ENCODE measurements at places on chromosomes 6 and 20. TPM values are rescaled to one million over a fixed set of nuclear protein-coding genes. Genes with fewer than 3 reads are reported as not detected.

- H3K27ac ChIP-seq: no peak overlapping the region
- no peak overlapping the region for H3K4me3 ChIP-seq
- DNase-seq: no peak
- no peaks in the 10 kb centered on the region for H3K4me1 ChIP-seq
- H3K27me3 ChIP-seq: no peaks in the 10 kb centered on the region
- no peaks in the 10 kb centered on the region for H3K36me3 ChIP-seq
These were observed 130.4 kb downstream of the PCSK2 start for GRCh38 chr20:17357238-17357637.

The AIF1 gene
- 35.5 TPM for total RNA-seq

DNA sequence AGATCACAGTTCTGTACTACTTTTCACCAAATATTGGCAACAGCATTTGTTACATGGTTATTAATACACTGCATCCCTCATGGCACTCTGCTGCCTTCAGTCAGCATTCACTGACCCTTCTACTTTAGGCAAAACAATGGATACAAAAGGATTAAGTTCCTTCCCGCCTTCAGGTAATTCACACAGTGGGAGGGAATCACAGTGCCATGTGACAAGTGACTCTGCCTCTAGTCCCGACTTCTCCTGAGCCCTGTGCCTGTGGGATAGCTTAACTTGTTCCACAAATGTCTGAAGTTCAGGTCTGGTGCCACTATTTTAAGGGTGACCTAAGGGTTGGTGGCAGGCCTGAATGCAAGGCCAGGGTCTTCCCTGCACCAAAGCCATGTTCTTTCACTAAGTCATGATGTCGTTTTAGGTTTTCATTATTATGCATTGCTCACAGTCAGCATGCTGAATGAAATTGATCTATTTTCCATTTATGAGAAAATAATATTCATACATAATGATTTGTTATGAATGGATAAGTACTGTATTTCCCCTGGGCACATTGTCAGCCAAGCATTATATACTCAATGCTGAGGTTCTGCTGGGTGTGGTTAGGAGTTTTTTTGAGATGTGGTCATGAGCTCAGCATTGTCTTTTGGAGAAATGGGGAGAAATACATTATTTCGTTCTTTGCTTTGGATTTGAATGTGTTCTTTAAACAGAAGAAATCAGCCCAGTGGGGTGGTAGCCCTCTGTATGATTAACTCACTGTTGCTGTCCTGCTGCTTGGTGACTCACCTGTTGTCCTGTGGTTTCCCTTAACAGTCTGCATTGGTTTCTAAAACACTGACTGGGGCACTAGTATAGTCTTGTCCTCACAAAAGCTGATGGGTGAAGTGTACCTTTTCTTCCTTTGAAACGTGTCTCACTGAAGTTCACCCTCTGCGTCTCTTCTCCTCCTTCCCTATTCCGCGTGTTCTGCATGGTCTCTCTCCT, 66.4 kb downstream of the AFDN start:
- no peaks in the 10 kb centered on the region for H3K36me3 ChIP-seq
- no peak for DNase-seq
- no peak overlapping the region for H3K27ac ChIP-seq
- H3K4me3 ChIP-seq: no peak overlapping the region

GRCh38 chr6:7787137-7787608, 61.3 kb downstream of the BMP6 start:
- H3K4me1 ChIP-seq: no peaks in the 10 kb centered on the region
- H3K27me3 ChIP-seq: peaks cover 4% of the 10 kb centered on the region
- H3K4me3 ChIP-seq: no peak overlapping the region
- no peak overlapping the region for H3K27ac ChIP-seq
- H3K36me3 ChIP-seq: no peaks in the 10 kb centered on the region

The BPIFA2 gene
- not detected for total RNA-seq

DNA sequence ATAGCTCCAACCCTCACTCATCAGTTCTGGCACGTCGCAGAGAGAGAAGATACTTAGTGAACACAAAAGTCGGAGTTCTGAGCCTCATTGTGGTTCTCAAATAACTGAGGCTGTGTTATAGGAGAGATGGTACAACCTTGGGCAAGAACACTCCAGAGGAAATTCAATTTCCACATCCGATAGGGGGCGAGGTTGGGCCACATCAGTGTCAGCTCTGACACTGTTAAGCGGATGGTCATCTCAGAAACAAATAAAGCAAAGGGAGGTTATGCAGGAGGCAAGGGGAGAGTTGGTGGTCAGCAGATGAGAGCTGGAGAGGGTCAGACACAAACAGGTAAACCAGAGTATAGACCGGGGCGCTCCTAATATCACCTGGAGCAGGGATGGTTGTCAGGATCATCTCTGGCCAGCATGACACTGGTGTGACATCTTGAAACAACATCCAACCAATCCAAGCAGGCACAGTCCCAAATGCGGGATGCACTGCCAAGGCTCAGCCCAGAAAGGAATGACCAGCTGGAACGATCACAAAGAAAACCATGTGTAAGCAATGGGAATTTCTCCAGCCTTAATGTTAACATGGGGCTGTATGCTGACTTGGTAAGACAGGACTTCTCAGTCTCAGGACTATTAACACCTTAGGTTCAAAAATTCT, 331.8 kb downstream of the HACE1 start:
- H3K4me3 ChIP-seq: no peak overlapping the region
- no peaks in the 10 kb centered on the region for H3K27me3 ChIP-seq
- H3K36me3 ChIP-seq: no peaks in the 10 kb centered on the region
- no peak for DNase-seq
- no peak overlapping the region for H3K27ac ChIP-seq

The PNPLA1 gene
- 0.17 TPM for total RNA-seq

DNA sequence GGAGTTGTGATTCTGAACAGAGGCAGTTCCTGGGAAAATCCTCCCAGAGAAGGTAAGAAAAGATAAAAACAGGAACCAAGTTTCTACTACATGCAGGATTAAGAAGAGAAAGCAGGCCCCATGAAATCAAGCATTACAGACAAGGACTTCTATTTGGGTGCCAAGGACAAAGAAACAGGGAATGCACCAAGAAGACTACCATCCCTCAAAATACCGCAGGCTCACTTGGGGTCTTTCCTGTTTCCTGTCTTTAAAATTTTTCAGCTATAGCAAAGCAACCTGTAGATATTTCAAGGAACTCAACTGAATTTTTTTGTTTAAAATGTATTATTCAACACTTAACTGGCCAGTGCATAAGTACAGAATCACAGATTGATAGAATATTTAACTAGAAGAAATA, 107.5 kb downstream of the THEMIS start:
- peaks cover 13% of the 10 kb centered on the region for H3K36me3 ChIP-seq
- H3K4me1 ChIP-seq: peaks cover 32% of the 10 kb centered on the region
- H3K4me3 ChIP-seq: no peak overlapping the region
- DNase-seq: no peak

The ADTRP gene
- 15.2 TPM for total RNA-seq

DNA sequence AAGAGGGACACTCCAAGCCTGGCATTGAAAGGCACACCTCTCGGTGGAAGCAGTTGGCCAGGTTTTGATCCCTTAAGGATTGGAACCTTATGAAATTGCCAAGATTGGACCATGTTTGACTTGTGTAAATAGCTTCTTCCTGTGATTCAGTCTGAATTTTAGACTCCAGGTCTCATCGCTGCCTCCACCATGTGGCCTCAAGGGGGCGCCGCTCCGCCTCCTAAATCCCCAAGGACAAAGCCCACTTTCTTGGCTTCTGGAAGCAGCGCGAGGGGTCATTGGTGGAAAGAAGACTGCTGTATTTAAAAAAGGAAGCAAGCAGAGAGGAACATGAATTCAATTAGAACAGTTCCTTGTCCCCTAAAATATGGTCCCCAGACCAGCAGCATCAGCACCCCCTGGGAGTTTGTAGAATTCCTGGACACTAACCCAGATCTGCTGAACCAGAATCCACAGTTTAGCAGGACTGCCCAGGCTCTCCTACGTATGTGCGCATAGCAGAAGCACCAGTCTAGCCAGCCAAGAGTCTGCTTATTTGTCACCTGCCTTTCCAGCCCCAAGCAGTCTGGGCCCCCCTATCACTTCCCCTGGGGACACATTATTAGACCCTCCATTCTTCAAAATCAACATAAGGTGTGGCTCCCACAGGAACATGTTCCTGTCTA, 108.5 kb downstream of the LY86 start:
- no peak overlapping the region for H3K4me3 ChIP-seq
- H3K27me3 ChIP-seq: peaks cover 8% of the 10 kb centered on the region
- peaks cover 4% of the 10 kb centered on the region for H3K4me1 ChIP-seq
- no peak overlapping the region for H3K27ac ChIP-seq
- no peak for DNase-seq

DNA sequence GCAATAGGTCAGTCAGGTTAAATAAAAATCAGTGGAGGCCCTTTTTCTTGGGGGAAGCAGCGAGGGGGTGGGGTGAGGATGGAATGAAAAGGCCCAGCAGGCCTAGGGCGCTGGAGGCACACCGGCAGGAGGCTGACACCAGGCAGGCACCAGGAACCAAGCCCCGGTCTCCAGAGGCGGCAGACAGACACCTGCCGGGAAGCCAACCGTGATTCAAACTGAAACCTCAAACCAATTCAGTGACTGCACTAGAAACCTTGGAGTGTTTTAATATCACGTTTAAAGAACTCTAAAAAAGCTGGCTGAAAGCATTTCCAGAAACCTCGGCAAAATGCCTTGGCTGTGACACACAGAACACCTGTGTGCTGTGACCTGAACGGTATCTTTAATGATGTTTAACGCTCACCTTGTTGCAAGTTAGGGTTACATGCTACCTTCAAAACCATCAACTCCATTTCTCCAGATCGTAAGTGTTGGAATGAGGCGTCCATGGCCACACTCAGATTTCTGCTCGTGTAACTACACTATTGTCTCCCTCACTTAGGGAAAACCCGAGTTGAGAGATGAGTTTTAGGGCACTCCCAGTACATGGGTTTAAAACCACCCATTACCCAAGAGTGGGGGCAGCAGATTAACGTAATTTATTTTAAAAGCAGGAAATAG, 27.2 kb downstream of the DIDO1 start:
- H3K27ac ChIP-seq: no peak overlapping the region
- no peak for DNase-seq
- no peaks in the 10 kb centered on the region for H3K27me3 ChIP-seq

DNA sequence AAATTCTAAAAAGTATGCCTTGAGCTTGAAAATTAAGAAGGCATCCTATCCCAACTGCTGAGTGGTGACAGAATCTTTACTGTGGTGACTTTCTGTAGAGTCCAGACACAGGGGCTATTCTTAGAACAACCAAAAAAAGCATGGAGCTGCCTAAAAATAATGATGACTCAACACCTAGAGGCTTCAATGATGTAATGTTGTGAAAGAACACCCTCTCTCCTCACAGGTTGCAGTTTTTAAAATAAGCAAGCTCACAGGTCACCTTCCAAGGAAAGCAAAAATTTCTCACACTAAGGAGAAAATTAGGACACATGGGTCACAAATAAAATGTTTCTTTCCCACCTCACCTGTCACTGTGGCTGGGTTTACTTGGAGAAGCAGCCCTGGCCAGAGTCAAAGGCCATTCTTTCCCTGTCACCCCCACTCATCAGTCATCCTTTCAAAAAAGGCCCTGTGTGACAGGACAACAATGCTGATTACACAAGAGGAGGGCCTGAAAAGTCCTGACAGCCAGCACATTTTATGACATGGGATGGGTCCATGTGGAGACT, 53.5 kb downstream of the RCAN2 start:
- no peak overlapping the region for H3K27ac ChIP-seq
- H3K4me3 ChIP-seq: no peak overlapping the region
- DNase-seq: no peak
- H3K27me3 ChIP-seq: peaks cover 18% of the 10 kb centered on the region

DNA sequence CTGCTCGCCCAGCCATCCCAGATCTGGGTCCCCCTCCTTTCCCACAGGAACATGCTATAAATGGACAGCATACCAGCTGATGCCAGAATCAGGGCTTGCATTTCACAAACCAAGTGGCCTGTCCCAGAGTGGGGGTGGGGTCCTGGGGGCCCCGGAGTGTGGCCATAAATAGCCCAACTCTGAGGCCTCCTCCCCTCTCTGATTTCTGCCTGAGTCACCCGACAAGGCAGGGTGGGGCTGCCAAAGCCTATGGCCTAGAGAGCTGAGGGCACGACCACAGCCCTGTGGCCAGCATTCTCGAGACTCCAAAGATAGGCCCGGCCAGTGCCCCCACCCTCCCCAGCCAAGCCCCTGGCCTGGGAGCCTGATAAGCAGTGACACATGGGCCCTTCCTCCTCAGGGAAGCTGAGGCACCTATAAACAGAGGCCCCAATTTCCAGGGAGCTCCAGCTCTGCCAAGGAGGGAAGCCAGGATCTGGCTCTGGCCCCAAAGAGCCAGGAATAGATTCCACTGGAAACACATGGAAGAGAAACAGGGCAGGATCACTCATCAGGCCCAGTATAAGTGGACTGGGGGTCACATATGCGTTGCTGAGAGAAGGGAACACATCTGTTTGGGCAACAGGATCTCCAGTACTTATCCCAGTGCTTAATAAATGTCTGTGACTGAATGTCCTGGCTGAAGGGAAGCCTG, 20.3 kb downstream of the SNTA1 start:
- H3K27me3 ChIP-seq: no peaks in the 10 kb centered on the region
- H3K27ac ChIP-seq: no peak overlapping the region
- DNase-seq: no peak

GRCh38 chr6:75892384-75892783, 143.3 kb downstream of the MYO6 start:
- no peak overlapping the region for H3K27ac ChIP-seq
- no peaks in the 10 kb centered on the region for H3K4me1 ChIP-seq
- no peak for DNase-seq
- no peaks in the 10 kb centered on the region for H3K36me3 ChIP-seq

The ULBP2 gene
- total RNA-seq: 1.8 TPM

All from CD4-positive, alpha-beta T cell (primary cell).